ENCODE measurements at places on chromosomes 2 and 18.

- DNase-seq, result no peak
Measured at GRCh38 chr18:51137026-51137729, 60.3 kb downstream of the MEX3C start.

DNA sequence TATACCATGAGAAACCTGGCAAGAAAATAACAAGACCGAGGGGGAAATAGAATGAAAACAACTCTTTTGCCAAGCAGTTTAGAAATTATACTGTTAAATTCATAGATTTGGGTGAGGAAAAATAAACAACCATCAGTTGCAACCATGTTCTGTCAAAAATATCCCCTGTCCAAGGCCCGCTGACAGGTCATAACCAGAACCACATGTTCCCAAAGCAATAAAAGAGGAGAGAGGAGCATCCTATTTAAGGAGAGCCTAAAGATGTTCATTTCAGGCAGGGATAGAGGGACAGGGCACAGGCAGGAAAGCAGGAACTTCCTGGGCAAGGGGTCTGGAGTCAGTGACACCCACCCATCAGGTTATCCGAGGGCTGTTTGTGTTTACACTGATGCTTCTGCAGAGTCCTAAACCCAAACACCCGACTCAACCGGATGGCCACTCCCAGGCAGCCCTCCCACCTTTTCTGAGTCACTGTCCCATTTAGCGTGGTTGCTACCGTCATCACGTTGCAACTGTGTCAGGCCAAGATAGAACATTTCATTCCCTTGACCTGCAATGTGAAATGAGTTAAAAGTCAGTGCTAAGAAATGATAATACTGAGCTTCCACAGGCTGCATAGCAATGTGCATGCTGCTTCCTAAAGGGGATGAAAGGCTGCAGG lies 468.3 kb upstream of the RAB12 start:
- DNase-seq, result no peak

DNA sequence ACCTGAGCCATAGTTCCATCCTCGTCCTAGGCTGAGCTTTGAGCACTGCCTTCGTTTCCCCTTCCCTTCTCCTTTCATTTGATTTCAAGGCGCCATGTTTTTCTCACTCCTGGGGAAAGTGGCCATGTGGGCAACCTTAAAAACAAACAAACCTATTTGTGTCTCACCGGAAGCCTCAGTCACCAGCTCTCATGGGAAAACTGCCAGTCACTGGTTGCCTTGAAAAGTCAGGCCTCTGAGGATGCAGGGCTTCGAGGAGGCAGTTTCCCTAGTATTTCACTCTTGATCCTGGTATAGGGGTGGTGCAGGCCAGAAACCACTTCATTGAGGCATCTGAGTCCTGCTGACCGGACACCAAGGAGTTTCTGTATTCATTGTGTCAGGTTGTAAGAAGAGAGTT lies 59.2 kb upstream of the TRIB2 start:
- DNase-seq, result no peak

DNA sequence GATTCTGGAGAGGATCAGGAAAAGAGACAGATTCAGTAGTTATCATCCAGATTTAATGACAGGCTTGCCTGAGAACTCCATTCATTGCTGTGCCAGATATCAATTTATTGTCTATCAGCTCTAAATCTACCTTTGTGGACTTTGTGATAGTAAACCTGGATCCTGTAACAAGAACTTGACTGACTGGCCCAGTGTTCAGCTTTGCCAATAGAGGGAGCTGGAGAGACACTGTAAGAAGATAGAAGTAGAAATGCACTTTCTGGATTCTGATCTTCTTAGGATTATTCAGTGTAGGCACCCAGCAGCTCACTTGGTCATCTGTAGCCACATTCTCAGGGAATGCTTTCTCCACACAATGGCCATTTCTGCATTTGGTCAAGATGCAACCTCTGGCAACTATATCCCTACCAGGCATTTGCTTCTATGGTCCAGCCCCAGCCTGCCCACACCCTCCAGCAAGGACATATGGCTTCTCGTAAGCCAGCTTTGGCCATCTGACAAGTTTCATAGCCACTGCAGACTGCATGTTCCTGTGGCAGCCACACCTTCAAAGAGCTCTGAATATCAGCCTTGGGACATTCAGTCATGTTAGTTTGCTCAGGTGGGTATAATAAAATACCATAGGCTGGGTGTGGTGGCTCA lies 6.1 kb upstream of the SERPINB8 start:
- peak; percentile 19 for DNase-seq

DNA sequence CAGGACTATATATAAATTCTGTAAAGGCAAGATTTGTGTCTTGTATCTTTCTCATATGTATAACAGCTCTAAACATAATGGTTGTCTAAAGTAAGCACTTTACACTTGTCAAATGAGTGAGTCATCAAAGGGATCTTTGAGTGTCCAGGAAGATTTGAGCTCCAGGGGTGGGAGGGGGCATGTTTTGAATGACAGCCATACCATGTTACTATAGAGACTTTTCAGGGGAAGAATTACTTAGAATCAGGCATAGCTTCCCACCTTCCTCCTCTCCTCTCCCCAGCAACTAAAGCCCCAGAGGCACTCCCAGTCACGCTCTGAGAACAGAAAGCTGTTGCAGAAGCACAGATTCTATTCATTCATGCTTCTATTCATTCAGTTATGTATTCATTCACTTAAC lies 65.8 kb upstream of the ALK start:
- no peak for DNase-seq

- no peak for DNase-seq
Measured at GRCh38 chr2:20362701-20363435, 12.2 kb upstream of the PUM2 start.

DNA sequence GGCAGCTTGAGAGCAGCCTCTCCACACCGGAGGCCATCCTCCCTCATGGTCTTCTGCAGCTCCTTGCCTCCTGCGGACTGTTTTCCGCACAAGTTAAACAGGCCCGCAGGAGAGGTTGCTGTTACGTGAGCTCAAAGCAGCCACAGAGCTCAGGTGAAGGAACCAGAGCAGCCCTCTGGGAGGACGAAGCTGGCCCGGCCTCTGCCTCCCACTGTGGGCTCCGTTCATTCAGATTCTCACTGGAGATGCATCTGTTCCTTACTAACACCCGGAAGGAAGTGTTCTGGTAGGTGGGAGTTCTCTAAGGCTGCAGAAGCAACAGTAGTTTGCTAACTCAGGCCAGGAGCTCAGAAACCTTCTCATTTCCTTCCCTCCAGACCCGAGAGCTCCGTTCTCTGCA lies 10.9 kb downstream of the DIPK1C start:
- no peak for DNase-seq

DNA sequence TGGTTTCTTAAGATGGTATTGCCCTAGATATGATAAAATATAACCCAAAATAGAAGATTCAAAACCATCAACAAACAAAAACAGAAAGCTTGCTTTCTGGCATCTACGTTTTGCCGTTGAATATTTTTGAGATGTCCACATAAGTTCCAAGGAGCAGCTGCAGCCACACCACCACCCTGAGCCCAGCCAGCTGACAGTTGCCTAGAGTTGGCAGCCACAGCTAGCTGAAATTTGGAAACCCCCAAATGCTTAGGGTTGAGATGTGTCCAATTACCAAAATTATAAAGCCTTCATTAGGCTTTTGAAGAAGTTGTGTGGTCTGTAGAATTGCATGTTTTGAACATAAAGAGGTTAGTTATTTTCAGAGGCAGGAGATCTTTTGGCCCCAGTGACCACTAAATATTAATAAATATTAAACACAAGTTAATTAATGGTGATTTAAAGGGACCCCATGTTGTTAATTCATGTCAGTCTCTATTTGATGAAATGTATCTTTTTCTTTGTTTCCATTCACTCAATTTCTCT lies 118.1 kb upstream of the DTNA start:
- no peak for DNase-seq

Data from activated CD8-positive, alpha-beta memory T cell treated with anti-CD3 and anti-CD28 coated beads for 1 hour (primary cell).